ENCODE measurements at places on chromosomes 7 and 10.
A peak's percentile ranks its signal among the peaks of the same experiment; 100 is the strongest.

DNA sequence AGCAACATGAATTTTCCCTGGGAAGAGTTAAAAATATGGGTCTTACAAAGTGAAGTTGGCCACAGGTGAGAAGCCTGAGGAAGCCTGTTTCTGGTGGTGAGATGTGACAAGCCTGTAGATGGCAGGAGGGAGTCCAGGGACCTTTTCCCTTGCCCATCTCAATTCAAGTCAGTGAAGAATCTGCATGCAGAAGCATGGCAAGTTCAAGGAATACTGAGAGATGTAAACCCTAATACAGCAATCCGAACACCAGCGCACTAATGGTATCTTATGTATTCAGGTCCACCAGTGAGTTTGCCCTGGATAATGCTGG, 73.6 kb downstream of the RHOBTB1 start:
- DNase-seq: no peak

DNA sequence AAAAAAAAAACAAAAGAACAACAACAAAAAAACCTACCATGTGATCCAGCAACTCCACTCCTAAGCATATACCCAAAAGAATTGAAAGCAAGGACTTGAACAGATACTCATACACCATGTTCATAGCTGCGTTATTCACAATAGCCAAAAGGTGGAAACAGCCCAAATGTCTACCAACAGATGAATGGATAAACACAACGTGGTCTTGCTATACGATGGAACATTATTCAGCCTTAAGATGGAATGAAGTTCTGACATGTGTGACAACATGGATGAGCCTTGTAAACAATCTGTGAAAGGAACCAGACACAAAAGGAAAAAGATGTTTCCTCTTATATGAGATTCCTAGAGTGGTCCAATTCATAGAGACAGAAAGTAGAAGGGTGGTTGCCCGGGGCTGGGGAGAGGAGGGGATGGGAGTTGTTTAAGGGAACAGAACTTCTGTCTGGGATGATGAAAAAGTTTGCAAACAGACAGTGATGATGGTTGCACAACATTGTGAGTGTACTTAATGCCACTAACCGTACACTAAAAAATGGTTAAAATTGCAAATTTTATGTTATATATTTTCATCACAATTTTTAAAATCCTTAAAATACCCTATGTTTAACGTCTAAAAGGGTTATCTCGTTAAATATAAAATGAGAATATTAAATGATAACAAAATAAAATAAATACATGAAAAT, 11.6 kb downstream of the CLEC2L start:
- no peak for DNase-seq

DNA sequence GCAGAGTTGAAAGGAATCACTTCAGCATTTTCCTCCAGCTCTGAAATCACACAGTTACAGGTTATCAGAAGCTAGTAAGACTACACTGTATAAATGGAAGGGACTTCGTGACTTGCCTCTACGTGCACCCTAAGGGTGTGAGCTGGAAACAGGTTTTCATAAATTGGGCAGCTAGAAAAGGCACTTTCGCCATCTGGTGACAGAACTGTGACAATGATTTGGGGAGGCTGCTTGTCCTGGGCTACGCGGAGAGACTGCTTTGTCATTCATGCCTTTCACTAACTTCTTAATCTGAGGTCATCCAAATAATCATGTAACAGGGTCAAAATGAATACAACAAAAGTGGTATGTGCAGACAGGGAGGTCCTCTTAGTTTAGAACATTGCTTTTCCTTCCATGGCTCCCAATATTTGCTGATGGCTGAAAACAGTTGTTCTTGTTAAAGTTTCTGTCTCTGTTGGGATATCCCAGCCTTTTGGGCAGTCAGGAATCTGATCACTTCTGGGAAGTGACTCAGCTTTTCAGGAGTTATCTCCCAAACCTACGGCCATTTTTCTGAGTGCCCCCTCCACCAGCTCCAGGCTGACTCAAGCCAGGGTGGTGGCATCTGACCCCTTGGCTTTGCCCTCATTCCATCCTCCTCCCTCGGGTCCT, 17.8 kb downstream of the VWC2 start:
- DNase-seq: no peak

GRCh38 chr10:100986952-100987684, at the start of the genes MRPL43 and TWNK:
MRPL43 (minus strand) TSS chr10:100987497; CDS start chr10:100987443, 54 bp downstream.
TWNK (plus strand) TSS chr10:100987543; CDS start chr10:100988211, 668 bp downstream.
- peak; percentile 88 for DNase-seq

- DNase-seq: no peak
These were observed 145.4 kb downstream of the LRRC4 start for GRCh38 chr7:127885843-127886242.

DNA sequence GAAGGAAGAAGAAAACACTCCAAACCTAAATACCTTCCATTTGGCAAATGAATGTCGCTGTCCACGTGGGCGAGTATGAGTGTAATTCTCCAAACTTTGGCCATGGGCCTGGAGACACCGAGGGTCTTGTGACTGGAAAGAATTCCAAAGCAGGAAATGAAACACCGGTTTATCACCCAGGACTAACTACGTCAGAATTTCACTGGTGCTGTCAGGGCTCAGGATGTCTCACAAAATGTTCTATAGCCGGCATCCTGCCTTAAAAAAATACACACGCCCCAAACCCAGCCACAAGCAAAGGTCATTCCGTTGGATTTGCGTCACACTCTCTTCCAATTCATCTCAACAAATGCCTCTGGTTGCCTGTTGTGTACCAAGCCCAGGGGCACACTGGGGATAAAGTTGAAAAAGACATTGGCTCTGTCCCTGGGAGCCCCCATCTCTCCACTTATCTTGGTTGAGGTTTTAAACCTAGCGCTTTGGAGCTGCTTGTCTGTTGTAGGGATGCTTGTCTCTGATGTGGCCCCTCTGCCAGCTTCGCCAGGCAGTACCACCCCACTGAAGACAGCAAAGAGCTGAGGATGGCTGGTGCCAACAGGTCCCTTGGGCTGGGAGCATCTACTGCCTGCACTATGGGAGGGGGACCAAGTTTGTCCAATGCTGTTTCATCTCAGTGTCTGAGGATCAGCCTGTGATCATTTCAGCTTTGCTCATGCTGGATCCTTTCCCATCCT, 31.2 kb downstream of the GSTO2 start:
- no peak for DNase-seq

GRCh38 chr7:99665312-99666012, 14.3 kb downstream of the CYP3A5 start:
- DNase-seq: no peak

- DNase-seq: no peak
These were observed 119.1 kb downstream of the PTPRZ1 start for GRCh38 chr7:121992068-121992467.

- no peak for DNase-seq
These were observed 146.2 kb downstream of the ARHGAP22 start for GRCh38 chr10:48458662-48459048.

- no peak for DNase-seq
These were observed 65.0 kb upstream of the TRIM8 start for GRCh38 chr10:102579328-102579727.

DNA sequence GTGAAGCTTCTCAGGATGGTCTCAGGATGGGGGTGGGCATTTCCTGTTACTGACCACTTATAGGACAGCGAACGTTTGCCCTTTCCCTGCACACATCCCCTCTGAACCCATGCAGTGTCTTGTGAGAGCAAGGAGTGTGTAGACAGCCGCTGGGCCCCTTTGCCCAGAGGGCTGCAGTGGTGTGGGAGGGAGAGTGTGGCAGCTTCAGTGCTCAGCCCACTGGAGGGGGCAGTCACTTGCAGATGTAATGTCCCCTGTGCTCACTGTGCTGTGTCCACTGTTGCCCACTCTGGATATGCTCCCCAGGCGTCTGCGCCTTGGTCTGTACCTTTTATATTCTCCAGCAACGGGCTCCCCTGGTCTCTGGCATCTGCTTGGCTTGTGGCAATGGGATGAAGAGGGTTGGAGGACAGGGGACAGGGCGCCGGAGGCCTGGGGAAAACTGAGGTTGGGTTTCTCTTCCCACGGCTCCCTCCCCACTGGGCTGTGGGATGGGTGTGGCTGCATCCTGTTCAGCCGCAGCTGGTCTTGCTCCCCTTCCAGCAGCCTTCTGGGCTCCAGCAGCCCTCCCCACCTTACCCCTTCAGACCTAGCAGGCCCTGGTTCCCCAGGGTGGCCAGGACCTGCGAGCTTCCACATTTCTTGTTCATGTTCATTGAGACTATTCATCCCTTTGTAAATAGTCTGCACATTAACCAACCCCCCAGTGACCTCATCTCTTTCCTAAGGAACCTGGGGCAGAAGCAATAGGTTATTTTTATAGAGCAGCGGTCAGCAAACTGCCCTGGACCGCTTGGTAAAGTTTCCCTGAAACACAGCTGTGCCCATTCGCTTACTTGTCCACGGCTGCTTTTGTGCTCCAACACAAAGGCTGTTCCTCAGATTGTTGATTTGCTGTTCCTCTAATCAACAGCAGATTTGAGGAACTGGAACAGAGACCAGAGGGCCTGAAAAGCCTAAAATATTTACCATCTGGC, 6.1 kb downstream of the ZNF789 start:
- no peak for DNase-seq

GRCh38 chr7:149414745-149415390, 46.0 kb downstream of the ZNF777 start:
- peak; percentile 76 for DNase-seq

- no peak for DNase-seq
These were observed 638.4 kb downstream of the ACTR3B start for GRCh38 chr7:153397906-153398305.

DNA sequence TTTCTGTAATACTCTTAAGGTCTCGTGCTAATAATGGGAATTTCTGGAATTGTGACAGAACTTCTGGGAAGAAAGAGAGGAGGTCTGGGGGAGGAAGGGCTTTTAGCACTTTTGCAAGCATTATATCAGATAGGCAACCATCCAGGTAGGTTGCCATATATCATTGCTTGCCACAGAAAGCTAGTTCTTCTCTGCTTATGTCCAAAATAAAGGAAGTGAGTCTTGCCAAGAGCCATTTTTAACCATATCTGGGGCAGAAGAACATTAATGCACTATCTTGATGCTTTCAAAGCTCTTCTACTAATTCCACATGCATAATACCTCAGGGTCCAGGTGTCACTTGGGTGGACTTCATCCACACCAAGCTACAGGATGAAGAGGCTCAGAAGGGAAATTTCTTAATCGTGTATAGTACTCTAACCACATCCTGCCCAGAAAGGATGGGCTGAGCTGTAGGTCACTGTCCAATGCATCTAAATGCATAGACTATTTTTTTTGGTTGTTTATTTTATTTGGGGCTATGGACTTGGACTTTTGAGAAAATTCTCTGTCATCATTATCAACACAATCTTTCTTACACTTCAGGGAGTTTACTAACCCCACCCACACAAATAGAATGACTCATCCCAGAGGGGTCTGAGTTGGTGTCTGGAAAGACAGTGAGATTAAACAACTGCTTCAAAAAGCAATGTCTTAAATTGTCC, 68.9 kb upstream of the ADO start:
- DNase-seq: no peak

- no peak for DNase-seq
These were observed 563.3 kb downstream of the NRG3 start for GRCh38 chr10:82438277-82438676.

- no peak for DNase-seq
These were observed 13.6 kb downstream of the LOXL4 start for GRCh38 chr10:98254234-98254974.

- no peak for DNase-seq
These were observed 121.6 kb upstream of the KLF6 start for GRCh38 chr10:3906511-3907111.

DNA sequence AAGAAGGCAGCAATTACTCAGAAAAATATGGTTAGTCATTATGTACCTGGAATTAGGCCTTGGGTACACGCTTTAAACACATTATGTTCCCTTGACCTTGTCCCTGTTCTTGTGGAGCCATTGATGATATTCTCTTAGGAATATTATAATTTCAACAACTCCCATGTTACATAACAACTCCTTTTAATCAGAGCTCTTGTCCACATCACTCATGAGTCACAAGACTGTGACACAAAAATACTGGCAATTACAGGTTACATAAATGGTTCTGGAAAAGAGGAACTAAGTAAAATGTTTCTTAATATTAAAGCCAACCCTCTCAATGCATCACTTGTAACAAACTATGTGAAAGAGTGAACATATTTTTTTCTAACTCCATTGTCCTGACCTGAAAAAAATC, 143.8 kb upstream of the PCLO start:
- DNase-seq: no peak

GRCh38 chr7:6268907-6269306, 3.5 kb downstream of the CYTH3 start:
- no peak for DNase-seq

DNA sequence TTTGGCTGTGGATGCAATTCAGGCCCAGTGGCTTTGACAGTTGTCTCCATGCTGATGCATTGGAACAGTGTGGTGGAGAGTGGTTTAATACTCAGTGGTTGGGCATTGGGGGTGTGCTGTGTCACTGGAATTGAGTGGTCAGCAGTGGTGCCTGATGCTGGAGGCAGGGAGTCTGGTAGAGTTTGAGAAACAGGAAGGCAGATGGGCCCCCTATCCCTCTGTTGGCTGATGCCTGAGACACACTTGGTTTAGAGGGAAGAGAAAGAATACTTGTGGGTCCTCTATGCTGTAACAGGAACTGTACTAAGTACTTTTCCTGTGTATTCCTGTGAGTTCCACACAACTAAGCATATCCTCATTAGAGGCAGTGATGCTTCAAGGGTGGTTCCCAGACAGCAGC, 55.4 kb downstream of the EEPD1 start:
- no peak for DNase-seq

DNA sequence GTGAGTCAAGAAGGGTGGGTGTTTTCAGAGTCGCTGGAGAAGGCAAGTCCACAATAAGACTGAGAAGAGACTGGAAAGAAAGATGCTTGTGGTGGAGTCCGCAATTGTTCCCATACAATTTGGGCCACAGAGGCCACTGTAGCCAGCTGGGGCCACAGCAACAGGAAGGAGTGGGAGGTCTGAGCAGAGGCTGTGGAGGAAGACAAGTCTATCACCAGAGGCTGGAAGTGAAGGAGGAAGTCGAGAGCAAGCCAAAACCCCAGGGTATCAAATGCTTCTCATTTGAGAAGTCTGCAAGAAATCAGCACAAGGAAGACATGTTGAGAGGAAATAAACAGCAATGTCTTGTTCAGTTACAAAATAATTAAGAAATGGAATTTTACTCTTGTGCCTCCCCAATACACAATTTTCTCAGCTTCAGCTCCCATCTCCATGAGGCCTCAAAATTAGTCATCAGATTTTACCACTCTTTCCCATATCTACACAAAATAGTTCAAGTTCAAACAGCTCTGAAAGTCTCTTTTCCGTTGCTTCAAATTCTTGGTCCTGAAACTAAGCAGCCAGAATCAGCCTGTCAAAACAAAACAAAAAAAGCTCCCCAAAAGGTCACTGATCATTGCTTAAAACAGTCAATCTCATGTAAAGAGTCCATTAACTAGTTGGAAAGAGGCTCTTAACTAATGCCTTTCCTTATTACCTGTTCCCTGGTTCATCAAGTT, 31.6 kb downstream of the SLC16A12 start:
- DNase-seq: no peak

All from head of caudate nucleus (tissue), 42 donors.